Fibroblast of skin of left biceps (primary cell): ENCODE measurements at places on chromosomes 4 and X.

- no peak for DNase-seq
Measured at GRCh38 chr4:138959097-138959815, 56.3 kb upstream of the NOCT start.

DNA sequence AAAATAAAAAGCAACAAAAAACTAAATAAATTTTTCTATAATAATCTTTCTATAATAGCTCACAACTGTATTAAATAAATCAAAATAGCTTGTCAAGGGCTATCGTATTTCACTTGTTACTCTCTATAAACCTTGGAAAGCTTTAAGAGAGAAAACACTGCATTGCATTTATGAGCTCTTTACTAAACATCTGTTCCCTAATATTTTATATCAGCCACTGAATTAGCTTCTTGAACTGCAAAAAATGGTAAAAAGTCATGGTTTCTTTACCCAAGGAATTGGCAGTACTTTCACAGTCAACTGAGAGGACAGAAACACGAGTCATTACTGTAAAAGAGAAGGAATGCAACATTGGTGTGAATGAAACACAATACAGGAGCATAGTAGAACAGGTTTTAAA lies 671.2 kb downstream of the PCDH18 start:
- no peak for DNase-seq

DNA sequence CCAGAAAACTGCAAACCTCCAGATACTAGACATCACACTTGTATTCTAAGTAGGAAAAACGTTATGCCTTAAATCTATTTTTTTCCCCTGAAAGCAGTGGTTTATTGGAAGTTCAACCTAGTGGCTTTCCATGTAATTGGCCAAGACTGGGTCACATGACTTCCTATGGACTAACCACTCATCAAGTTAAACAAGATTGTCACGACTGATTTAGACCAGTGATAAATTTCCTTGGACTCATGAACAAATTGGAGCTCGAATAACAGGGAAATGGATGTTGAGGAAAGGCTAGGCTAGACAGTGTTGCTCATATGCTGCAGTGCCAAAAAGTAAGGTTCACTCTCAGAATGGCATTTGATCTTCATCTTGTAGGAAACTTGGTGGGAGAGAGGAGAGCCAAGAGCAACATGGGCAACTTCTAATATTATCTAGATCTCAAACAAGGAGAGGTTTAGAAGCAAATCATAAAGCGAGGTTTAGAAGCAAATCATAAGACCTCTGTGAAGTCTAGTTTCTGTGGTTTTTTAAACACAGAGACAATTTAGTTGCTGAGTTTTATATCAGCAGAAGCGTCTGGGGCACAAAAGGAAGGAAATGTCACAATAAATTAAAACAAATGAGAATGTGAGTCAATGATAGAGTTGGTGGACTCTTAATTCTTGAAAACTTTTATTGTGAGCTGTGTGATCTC lies 165.6 kb upstream of the BOD1L1 start:
- DNase-seq, result no peak

DNA sequence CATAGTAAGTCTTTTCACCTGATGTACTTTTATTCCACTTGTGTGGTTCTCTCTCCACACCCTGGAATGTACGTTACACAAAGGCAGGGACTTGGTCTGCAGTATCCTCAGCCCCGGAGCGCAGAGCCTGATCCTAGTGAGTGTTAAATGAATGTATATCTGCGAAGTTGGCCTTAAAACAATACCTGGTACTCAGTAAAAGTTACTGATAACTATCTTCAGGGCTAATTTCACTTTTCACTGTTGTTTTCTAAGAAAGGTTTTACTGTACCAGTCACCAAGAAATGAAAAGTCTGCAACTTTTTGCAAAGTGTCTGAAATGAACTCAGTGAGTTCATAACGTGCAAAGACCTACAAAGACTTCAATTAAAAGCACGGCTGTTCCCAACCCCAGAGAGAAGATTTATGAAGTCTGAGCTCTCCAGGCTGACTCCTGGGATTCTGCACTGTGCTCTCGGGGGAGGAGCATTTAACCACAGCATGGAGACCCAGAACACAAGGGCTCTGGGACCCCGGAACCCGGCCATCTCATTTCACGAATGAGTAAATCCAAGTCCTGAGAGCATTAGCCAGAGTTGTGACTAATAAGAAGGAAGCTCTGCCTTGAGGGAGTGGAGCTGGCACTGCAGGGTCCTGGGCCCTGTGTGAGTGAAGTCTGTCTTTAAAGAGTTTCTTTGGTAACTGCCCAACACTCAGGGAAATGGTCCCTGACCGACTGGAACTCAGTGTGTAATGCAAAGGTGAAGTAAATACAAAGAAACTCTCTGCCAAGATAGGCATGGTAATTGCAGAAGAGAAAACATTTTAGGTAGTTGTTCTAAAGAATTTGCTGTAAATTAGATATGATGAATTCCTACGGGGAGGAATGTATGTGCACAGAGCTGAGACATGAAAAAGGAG lies 165.8 kb downstream of the NSUN7 start:
- no peak for DNase-seq

GRCh38 chrX:72027024-72027913 lies 104.4 kb downstream of the RTL5 start:
- no peak for DNase-seq

GRCh38 chrX:132033166-132033565 lies 10.1 kb downstream of the STK26 start:
- DNase-seq, result no peak

- DNase-seq, result no peak
Measured at GRCh38 chr4:106854569-106855351, 181.4 kb downstream of the DKK2 start.

- DNase-seq, result no peak
Measured at GRCh38 chrX:137747244-137748043, 181.5 kb downstream of the ZIC3 start.

DNA sequence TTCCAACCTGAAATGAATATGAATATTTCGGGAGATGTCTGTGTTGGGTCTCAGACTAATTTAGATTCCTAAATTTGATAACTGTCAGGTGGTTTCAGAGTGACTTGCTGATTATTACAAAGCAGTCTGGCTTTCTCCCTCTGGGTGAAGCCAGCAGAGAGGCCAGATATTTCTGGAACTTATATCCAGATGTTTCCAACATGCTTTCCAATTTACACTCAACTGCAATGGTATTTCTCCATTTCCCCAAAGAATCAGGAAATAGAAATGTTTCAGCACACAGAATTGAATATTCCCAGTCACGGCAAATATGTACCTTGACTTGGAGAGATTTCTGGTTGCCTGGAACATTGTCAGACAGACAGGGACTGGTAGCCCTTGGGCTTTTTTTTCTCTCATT lies 48.5 kb upstream of the EGFL6 start:
- DNase-seq, result peak; percentile 61
